ENCODE measurements at places on chromosomes 12 and 14.

DNA sequence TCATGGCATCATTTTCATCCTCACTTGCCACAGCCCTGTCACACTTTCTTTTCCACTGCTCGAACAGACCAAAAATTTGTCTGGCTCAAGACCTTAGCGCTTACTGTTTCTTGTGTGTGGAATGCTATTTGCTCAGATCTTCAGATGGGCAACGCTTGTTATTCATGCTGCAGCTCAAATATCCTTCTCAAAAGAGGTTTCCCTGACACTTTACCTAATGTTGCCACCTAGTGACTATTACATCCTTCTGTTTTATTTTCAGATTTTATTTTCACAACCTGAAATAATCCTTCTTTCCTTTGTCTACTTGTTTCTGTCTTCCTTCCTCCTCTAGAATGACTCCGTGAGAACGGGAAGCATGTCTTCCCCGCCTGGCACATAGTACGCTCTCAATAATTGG, 5.6 kb downstream of the FBXO33 start:
- peak; percentile 59 for DNase-seq

DNA sequence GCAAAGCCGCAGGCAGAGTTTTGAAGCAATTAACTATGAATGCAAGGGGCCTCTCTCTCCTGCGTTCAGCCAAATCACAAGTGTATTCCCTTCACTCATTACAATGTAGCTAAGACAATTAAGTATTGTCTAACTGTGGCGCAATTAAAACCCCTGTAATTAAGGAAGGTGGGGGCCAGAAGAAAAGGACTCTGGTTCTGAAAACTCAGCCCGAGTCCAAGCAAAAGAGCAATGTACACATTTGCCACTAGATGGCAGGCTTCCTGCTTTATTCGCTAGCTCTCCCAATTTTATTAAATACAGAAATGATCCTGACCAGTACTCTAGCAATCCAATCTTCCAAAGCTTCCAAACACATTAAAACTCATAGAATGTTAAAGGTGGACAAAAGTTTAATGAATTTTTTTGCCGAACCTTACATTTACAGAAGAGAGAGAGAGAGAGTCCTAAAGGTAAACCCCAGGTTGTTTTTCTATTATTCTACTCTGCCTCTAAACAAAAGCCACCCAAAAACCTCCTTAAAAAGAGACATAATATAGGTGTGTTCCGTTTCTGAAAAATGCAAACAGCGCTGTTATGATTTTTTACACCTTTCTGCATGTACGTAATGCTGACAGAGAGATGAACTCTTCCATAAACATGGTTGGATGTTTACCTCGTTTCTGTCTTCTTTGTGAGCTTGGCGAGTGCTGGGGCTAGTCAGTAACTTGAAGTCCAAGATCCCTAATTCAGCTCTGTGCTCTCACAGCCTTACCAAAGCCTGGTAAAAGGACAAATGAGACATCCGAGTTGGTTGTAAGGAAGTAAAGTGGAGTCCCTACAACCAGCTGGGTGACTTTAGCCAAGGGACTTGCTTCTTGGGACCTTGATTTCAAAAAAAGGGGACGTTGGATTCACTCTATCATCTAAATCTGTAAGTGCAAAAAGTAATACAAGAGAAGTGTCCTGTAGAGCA, 50.9 kb upstream of the VASH1 start:
- DNase-seq = peak; percentile 65

- no peak for DNase-seq
Observed at GRCh38 chr12:87323369-87323768, 705.8 kb downstream of the C12orf50 start.

- no peak for DNase-seq
Observed at GRCh38 chr12:122336015-122336946, 70.0 kb upstream of the VPS33A start.

DNA sequence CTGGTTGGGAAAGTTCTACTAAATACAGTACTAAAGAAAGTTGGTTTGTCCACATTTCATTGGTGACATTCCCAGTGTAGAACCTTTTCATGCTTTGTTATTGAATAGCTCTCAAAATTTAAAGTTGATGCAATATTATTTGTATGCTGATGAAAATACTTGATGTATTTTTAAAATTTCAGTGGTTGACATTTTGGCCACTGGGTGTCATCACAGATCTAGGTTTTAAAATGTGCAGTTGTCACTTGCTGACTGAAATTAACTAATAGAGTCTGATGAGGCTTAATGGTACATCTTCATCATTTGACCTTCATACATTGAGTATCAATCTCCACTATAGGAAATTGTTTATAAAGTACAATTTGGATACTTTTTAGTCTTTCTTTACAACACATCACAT, 37.1 kb downstream of the CMAS start:
- DNase-seq = no peak

- no peak for DNase-seq
Observed at GRCh38 chr14:74048281-74048680, 29.1 kb downstream of the BBOF1 start.

DNA sequence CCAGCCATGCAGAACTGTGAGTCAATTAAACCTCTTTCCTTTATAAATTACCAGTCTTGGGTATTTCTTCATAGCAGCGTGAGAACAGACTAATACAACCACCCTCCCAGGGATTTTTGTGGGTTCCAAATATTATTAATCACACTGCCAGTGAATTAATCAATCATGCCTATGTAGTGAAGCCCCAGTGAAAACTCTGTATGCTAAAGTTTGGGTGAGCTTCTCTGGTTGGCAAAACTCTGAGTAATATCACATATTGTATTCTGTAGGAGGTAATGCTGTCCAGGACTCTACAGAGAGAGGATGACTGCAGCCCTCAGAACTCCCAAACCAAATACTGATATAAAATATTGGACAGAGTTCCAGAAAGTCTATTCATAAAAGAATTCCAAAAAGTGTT, 216.9 kb downstream of the RPAP3 start:
- DNase-seq = no peak

DNA sequence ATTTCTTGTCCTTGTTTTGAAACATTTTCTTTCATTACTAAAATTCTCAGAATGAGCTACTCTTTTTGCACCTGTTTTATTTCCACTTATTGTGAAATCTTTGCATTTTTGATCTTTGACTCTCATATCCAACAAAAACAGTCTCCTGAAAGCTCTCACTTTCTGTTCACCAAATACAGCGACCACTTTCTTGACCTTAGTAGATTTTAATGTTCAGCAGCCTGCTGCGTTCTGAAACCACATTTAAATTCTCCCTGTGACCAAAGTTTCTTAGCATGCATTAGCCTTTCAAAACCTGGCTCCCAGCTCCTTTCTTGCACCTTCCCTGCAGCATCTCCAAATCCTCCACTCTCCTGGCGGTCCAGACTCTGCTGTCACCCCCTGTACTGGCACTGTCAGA, 404.4 kb upstream of the PDE3A start:
- no peak for DNase-seq

DNA sequence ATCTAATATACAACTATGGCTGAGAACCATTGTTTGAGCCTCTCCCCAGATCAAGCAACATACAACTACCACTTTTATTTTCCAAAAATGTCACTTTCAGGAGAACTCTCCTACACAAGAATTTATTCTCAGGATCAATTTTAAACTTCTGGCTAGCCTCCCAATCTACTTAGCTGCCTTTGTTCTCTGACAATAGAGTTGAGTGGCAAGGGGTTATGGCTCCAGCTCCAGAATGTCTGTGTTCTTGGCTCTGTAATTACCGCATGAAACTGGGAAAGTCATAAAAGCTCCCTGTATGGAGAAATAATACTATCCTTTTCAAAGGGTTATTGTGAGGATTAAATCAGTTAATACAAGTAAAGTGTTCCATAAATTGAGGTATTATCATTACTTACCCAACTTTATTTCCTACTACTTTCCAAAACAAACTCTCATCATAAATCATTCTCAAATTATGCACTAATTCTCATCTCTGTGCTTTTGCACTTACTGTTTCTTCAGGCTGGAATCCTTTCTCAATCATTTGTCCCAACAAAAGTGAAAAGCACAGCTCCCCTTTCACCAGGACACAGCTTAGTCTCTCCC, 121.9 kb downstream of the GARIN6 start:
- no peak for DNase-seq

DNA sequence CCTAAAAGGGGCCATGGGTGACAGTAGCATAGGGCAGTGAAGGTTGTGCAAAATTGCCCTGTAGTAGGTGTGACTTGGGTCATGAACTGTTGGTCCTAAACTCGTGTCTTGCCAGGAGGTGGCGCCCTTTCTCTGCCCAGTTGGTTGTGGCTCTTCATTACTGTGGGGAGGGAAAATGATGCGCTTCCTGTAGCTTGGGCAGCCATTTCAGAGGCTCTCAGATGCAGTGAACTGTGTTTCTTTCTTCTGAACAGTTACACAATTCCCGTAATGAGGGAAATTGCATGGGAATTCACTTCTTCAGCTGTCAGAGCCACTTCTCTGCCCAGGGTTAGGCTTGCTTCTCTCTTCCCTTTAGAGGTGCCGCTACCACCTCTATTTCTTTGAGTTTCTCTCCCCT, 148.1 kb upstream of the NRXN3 start:
- peak; percentile 81 for DNase-seq

DNA sequence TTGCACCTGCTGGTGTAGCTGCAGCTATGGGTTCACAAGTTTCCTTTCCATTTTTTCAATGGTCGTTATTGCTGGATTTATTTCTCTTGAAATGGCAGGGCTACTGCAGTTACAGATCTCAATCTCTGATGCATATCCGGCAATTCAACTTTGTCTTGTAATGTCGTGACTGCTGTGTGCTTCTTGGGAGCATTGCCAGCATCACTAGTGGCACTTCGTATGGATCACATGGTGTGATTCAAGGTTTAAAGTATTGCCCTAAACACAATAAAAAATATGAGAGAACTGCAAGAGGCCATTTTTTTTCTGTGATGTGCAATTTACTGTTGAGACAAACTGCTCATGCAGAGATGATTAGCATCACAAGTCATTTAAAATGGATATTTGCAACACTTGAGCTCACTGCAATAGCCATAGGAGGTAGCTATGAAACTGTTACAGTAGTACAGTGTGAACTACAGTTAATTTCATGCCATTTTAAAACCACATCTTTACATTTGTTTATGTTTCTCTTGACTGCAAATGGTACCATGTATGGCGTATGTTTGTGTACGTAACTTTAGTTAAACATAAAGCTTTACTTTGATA, 217.4 kb upstream of the PDE3A start:
- no peak for DNase-seq
